NCI-H1694 (cell line): ENCODE measurements at places on chromosomes 5 and 9.

- DNase-seq: no peak
Measured at GRCh38 chr9:116700882-116701865, 14.1 kb downstream of the TRIM32 start.

DNA sequence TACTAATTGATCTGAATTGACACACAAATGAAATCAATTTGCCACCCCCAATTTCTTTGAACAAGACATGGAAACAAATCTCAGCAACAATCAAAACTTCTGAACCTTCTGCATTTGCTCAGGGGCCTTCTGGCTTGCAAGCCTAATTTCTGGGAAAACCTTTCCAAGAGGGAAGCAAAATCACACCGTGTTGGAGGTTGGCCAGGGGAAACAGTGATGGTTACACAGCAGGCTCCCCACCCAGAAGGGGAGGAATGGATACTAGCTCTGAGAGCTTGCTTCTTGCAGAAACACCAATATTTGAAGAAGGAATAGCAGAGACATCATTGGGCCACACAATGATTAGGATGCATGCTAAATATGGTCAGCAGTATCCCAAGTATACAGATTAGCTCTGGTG, 488.6 kb upstream of the TRPC7 start:
- DNase-seq: no peak

- DNase-seq: no peak
Measured at GRCh38 chr9:103798620-103799019, 295.5 kb upstream of the SMC2 start.

DNA sequence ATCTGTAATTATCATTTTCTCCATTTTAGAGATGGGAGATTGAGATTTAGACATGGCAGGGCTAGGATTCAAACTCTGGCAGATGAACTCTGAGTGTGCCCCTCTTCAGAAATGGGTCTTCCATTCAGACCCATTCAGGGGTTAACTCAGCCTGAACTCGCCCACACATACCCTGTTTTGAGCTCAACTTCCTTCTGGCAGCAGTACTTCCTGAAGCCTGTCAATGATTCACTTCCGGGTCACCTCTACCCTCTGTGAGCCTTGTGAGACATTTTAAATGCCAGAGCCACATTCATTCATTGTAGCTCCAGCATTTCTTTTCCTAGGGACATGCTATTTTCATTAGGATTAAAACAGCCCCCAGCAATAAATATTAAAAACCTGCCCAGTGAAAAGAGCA, 209.3 kb upstream of the SLC24A2 start:
- no peak for DNase-seq

DNA sequence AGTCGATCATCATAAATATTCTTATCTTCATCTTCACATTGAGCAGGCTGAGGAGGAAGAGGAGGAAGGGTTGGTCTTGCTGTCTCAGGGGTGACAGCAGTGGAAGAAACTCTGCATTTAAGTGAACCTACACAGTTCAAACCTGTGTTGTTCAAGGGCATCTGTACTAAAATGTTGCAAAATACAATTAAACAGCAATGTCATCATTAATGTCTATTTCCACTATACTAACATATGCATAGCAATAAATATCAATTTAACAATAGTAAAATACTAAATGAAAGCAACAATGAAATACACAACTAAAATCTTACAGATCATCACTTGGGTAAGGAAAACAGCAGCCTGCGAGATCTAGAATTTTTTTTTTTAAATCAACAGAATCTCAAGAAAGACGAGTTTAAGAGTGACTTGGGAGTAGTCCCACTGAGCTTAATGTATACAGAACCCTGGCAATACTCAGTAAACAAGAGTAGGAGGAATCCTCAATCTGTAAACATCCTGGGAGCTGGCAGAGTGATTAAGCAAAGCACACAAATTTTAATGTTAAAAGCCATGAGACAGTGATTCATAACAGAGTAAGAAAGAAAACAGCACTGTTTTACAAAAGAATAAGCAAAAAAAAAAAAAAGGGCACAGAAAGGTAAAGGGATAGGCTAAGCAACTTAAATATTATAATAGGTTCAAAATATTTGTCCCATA, 10.0 kb downstream of the HOMER1 start:
- no peak for DNase-seq

DNA sequence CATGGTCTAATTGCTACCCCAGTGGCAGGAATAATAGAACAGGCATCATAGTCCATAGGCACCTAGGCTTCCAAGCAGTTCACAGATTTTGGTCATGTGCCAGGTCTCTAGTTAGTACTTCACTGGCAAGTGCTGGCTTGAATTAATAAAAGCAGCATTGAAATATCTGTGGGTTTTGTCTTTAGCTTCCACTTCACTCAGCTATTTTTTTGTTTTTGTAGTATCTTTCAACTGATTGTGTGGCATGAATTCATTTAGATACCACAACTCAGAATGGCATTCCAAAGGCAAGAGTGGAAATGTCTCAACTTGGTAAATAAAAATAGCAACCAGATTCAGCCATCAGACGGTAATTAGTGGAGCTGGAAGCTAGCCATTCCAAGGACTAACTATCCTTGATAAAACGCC, 27.9 kb upstream of the ITGA2 start:
- peak; percentile 53 for DNase-seq

DNA sequence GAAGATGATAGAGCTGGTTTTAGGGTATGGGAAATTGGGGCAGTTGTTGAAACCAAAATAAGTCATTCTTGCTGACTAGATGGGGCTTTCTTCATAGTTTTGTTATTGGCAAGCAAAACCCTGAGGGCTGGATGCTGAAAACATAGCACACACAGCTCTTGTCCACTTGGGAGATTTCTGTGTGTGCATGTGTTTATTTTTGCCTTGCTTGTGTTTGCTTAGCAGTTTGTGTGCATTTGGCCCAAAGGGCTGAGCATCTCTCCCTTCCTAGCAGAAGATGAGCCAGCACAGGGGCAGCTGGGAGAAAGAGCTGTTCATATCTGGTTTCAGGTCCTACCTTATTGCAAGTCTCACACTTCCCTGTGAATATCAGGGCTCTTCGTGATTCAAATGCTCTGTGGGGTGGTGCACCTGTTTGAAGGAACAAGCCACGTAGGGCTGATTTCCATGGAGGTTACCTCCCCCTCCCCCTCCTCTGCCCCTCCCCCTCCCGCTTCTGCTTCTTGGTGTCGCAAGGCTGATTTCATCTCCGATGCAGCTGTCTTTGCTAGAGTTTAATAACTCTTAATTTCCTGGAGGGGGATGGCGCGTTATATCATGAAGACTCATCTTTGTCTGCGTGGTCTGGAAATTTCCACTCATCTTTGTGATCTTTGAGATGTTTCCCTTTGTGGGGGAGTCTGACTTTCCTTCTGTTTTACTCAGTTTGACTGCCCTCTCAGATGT, 296.5 kb downstream of the ARHGAP26 start:
- DNase-seq: no peak

- no peak for DNase-seq
Measured at GRCh38 chr9:96317335-96317980, 15.5 kb upstream of the HSD17B3 start.

DNA sequence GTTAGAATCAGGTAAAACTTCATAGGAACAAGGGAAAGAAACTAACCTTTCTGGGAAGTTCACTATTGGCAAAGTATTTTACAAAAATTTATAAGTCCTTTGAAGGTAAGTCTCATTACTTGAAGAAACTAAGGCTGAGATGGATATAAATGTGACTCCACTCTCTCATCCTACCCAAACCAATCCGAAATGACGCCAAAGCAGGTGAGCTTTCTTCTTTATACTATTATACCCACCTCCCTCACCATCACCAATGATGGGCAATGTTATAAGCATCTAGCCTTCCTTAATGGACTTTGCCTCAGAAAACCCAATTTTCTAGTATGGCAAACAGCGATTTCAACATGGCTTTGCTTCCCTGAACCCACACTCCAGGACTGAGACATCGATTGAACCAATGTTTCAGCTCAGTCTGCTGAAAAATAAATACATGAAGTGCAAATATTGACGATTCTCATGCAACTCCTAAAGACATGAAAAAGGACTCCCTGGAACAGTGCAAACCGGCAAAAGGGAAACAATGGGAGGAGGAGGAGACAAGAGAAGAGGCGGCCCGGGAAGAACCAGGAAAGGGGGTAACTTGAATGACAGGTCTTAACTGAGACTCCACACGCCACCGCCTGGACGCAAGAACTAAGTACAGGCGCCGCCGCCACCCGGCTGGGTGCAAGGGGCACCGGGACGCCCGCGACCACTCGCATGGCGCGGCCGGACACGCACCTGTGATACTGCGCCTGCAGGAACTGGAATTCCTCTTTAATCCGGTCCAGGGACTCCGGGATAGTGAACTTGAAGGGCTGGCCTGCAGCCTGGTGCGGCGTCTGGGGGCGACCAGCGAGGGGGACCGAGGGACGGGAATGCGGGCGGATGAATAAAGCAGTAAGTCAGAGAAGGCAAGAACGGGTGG, 2.5 kb downstream of the TLE1 start:
- DNase-seq: peak; percentile 43

DNA sequence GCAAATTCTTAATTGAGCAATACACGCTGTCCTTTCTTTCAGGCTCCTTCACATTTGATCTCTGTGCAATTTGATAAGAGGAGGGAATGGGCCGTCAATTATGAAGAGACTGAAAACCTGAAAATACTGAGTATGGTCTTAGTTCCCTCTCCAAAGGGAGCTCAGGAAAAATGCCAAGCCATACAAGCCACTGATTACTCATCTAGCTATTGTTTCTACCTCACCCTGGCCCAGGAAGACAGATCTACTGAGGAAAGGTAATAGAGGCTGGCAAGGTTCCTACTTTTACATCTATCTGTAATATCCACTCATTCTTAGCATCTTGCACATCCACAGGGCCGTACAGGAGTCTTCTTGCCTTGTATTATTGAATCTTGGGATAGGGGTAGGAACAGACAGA, 23.7 kb upstream of the TNC start:
- DNase-seq: no peak

DNA sequence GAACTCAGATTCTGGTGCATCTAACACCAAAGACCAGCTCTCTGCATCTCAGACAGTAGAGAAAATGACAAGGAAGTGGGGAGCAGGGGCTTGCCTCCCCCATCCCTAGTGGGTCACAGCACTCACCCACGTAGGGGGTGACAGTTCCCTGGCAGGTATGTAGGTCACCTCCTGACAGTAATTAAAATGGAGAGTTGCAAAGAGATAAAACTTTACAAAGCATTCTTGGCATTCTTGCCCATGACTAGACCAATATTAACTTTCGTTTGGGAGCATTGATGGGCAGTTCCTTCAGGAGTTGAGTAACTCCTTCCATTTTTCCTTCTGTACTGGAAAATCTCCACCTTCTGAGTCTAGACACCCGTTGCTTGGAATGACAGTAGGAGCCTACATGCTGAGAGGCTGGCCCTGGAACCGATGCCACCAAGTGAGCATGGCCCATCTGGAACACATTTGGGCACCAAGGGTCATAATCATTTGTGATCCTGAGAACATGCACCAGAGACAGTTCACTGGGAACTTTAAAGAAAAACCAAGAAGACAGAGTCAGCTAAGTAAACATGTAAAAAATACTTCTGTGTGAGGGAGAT, 81.5 kb upstream of the MSX2 start:
- no peak for DNase-seq

DNA sequence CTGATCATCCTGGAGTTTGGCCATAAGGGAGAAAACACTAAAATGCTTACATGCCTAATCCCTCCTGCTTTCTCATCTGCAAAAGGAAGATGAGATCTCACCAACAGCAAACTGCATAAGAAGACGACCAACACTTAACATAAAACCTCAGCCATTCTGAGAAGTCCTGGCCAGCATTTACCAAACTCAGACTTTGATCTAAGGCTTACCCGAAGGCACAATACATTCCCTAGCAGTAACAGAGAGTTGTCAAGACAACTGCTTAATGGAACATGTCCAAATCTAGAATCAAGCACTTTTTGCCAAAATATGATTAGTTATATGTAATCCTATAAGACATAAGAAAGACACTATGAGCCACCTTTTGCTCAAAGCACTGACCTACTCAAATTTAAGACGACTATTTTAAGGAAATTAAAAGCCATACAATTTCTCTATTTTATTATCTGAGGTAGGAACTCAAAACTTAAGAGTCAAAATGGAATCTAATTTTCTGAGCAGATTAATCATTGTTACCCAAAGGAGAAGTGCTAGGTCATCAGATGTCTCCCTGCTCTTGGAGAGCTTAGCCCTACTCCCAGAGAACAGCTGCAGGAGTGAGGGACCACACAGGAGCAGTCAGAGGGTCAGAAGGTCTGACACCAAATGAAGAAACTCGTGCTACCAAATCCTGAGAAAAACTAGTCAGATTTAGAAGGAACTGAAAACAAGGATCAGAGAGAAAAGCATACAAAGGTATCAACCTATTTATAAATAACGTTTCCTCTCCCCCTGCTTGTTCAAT, 39.3 kb downstream of the EPB41L4A start:
- no peak for DNase-seq

DNA sequence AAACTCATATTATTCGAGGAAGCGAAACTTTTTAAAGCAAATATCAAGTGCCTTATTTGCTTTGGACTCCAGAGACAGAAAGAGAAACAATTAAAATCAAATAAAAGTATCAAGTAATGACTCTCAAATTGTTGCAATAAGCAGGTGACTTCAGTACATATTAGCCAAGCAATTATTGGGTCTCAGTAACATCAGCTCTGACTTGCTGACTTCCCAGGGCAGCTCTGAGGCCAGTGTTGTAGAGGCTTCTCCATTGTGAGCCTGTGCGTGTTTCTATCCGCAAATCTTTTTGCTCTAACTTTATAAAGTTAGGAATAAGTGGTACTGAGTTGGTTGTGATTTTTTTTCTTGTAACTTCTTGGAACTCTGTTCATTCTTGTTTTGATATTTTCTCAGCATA, 186.8 kb upstream of the PRLR start:
- no peak for DNase-seq

DNA sequence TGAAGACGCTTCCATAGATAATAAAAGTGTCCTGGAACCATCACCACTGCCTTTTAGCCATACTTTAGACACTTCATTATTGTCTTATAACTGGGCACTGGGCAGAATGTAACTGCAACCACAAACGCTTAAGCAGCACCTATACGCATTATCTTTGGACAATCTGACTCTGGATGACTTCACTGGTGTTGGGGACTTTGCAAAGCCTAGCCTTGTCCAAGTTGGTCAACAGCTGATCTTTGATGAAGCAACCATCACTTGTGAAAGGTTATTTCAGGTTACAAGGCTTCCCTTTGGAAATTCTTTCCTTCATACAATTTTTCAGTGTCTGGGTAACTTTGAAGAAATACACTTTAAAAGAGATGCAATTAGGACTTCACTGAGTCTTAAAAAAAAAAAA, 77.8 kb upstream of the ZNF462 start:
- DNase-seq: no peak

DNA sequence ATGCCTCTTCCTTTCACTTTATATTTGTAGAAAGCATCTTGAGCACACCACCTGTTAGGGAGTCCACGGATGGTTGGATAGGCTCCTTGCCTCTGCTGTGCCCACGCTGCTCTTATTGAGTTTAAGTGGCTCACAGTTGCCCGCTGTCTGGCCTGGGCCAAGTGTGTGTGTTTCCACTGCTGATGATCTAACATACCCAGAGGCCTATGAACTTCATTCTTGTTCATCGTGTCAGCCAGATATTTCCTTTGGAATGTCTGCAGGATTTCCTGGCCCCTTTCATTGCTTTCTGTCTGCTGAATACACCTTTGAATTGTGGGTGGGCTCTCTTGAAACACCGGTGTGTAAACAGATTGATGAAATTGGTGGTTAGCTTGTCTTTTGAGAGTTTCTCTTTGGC, 46.6 kb downstream of the MVB12B start:
- DNase-seq: no peak
